Mesenteric fat pad (tissue), 1 donor: ENCODE measurements at places on chromosomes 12 and 14. TPM values are rescaled to one million over a fixed set of nuclear protein-coding genes. Genes with fewer than 3 reads are reported as not detected.

FAM222A gene
- 2.7 TPM for total RNA-seq

CMA1 gene
- 1.4 TPM for total RNA-seq

MORN3 gene
- not detected for total RNA-seq

SIX1 gene
- total RNA-seq = 2.6 TPM

KRT3 gene
- not detected for total RNA-seq

GALNT16 gene
- 14.9 TPM for total RNA-seq

C3AR1 gene
- total RNA-seq = 53.1 TPM

TRMT5 gene
- 16.3 TPM for total RNA-seq

PTMS gene
- 161 TPM for total RNA-seq

CPNE8 gene
- total RNA-seq = 34.0 TPM

KLHDC1 gene
- total RNA-seq = 7.8 TPM

MMP14 gene
- 273 TPM for total RNA-seq

TRPV4 gene
- total RNA-seq = 3.5 TPM

TOX4 gene
- 85.0 TPM for total RNA-seq

HELB gene
- total RNA-seq = 2.9 TPM

CCDC197 gene
- total RNA-seq = not detected

METAP2 gene
- total RNA-seq = 55.6 TPM

GRIN2B gene
- total RNA-seq = 0.64 TPM

CPNE6 gene
- not detected for total RNA-seq

LALBA gene
- total RNA-seq = not detected
